ENCODE measurements at places on chromosomes 16 and 17.

DNA sequence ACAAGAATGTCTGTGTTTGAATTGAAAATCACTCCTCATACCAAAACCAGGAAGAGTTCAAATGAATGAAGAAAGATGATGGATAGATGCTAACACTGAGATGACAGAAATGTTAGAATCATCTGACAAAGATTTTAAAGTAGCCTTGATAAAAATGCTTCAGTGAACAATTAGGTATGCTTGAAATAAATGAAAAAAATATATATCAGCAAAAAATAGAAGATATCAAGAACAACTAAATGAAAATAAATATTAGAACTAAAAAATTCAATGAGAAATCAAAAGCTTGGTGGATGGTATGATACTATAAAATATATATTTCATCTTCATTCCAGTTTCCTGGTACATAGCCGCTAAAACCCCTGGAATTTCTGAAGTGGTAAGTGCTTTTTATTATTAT, 8.6 kb upstream of the ACSM3 start:
- DNase-seq = no peak

- DNase-seq = no peak
These were observed at the start of gene SREBF1 for GRCh38 chr17:17836818-17837379. TSS of gene SREBF1 (minus strand) at chr17:17836986. CDS start at chr17:17836817, 169 bp downstream.

- no peak for DNase-seq
These were observed 14.1 kb downstream of the NFE2L1 start for GRCh38 chr17:48062273-48062672.

DNA sequence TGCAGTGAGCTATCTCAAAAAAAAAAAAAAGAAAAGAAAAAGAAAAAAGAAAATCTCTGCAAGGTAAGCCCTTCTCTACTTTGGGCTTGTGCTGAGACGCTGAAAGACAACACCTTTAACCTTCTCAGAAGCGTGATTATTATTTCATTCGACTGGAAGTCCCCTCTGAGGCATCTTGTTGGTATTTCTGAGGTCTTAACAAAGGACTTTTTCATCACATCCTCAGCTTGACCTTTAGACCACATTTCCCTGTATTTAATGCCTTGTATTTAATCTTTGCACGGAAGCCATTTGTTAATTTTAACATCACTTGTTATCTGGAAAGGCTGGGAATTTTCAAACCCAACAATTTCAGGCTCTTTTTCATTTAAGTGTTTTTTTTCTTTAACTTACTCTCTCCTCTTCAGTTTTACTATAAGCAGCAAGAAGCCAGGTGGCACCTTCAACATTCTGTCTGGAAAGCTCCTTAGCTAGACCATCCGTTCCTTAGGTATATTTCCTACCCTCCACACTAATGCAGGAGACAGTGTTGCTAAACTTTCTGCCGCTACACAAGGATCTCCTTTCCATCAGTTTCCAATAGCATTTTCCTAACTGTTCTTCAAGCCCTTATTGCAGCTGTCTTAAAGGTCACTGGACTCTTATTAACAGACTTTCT, 10.3 kb downstream of the KCTD13 start:
- no peak for DNase-seq

DNA sequence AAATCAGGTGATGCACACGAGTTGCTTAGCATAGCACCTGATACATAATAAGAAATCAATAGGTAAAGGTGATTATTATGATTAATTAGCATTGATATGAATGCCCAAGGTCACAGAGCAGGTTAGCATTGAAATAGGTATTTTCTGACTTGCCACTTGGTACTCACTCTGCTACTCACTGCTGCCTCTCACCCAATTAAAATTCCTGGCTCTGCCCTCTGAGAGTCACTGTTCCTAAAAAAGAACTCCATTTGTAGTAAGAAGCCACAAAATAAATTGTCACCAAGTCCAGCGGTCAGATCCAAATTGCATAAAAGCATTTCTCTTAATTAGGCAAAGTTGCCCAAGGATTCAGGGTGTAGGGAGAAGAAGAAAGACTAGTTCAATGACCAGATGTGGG, 8.9 kb upstream of the GRIN2A start:
- no peak for DNase-seq
